ENCODE measurements at places on chromosomes 16 and 17.

- no peak for ATAC-seq
Observed at GRCh38 chr16:54048586-54049495, 237.7 kb downstream of the IRX3 start.

- peak; percentile 95 for ATAC-seq
Observed at GRCh38 chr17:75012346-75013091, at the start of gene MRPL58. TSS of gene MRPL58 (plus strand) at chr17:75012670. CDS start at chr17:75012687, 17 bp downstream.

- ATAC-seq: no peak
Observed at GRCh38 chr16:70460737-70461261, 6.4 kb downstream of the FCSK start.

GRCh38 chr17:40857535-40857934 is 9.5 kb downstream of the KRT12 start:
- ATAC-seq: no peak

DNA sequence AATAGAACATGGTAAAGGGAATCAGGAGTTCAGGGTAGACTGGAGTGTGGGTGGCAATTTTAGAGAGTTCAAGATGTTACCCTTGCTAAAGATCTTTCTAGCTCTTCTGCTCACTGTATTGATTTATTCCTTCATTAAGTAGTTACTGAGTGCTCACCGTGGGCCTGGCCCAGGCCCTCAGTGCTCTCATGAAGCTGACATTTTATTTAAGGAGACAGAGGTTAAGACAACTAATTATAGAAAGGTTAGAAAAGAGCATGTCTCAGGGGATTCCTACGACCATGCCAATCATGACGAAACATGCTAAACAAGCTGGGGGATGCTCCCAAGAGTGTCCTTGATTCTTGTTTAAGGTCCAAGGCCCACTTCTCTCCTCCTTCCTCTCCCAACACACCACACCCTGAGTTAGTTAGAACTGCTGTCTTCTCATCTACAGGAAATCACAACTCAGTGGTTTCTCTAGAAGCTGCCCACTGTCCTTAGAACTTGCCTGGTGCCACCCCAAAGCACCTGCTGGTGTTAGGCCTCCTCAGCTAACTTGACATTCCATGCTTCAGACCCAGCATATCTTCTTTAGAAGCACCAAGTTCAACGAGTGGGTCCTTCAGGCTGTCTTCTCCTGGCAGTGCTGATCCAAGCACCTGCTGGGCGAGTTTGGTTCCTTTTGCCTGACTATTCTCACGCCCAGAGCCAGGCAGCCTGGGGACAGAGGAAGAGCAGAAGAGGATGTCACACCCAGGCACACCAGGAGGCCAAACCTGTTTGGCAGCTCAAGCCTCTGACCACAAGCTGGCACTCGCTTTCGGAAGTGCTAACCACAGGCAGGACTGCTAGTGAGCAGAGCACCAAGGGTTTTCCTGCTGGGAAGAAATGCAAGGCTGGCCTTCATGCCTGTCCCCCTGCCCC is 79.0 kb downstream of the GAS7 start:
- peak; percentile 58 for ATAC-seq

DNA sequence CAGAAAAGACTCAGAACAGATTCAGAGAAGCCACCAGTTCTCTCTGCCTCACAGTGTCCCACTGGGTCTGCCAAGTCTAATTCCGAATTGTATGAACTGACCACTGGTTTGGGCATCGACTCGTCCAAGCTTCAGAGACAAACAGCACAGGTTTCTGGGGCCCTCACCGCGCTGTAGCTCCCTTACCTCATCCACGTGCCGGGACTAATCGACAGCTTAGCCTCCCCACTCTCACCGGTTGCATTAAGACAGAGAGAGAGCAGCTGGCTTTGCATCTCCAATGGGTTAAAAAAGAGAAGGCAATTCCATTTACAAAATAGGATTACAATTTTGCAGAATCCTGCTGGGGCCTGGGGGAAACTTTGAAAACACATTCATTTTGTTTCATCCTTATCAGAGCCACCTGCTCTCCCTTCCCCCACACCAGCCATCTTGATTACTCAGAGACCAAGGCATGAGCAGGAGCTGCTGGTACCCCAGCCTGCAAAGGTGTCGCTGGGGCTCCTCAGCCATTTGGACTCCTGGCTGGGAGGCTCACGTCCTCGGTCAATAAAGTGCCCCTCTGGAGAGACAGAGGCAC is 95.3 kb upstream of the RPL38 start:
- ATAC-seq: no peak

DNA sequence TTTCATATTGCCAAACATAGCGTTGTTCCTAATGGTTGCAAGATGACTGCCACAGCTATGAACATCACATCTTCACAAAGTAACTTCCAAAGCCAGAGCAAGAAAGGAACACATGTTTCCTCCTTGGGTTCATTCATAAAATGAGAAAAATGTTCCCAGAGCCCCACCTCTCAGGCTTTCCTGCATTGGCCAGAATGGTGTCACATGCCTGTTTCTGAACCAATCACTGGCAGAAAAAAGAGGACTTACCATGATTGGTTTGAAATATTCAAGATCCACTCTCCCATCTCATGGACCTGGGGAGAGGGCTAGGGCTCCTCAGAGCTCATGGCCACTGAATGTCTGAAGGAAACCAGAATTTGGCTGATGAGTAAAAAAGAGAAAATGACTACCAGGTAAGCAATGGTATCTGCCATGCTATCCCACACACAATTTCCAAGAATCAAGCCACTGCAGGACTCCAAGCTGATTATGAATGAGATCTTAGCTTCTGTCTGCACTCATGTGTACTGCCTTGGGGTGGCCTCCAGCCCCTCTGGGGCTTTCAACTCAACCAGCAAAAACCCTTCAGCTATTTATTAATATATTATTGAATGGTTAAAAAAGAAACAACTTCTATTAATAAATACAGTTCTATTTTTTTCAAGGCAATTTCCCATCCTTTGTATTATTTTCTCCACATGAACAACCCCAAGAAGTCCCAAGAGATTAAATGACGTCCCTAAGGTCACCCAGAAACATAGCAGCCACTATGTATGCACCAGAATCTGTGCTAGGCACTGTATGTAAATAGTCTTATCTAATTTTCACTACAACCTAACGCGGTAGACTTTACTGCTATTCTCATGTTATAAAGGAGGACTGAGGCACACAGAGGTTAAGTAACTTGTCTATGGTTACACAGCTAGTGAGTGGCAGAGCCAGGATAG is 61.4 kb upstream of the TMC5 start:
- peak; percentile 81 for ATAC-seq

GRCh38 chr17:1431631-1432104 is 24.4 kb downstream of the CRK start:
- ATAC-seq: no peak

DNA sequence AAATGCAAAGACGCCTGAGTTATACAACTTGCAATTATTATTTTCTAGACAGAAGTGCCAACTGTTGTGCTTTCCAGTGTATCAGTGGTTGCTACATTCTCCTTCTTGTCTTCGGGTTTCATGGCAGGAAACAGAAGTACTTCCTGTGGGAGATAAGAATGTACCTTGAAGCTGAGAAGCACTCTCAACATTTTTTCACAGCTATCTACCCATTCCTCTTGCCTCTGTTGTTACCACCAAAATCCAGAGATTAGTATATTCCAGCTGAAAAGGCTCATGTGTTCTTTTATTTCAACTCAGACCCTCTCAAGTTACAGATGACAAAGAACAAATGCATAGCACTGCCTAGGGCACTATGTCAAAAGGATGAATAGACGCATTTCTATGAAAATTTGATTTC is 4.8 kb upstream of the ADAT1 start:
- no peak for ATAC-seq

- ATAC-seq: no peak
Observed at GRCh38 chr17:44065668-44066203, 735 bp downstream of the LSM12 start.

DNA sequence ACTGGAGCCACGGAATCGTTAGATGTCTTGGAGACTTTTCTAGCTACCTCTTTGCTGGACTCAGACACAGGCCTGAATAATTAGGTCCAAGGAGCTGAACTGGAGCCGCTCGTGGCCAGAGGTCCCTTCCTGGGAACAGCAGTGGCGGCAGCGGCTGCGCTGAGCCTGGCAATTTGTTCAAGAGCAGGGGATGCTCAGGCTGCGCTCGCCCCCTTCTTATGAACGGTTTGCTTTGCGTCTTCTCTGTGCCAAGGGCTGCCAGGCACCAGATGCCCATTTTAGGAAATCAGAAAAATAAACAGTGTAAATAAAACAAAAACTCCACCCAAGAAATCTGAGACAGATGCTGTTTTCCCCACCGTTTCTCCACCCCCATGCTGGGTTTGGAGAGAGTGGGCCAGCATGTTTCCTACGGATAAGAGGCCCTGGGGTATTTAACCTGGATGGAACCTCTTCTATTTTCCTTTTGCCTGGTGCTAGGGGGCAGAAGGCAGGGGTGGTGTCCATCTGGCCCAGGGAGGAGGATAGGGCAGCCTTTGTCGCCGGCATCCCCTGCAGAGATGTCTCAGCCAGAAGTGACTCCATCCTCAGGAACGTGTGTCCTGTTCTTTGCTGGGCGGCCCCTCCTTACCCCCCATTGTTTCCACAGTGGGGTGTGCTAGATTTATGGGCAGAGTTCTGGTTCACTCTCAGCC is 163.4 kb downstream of the SEC14L1 start:
- ATAC-seq: no peak

DNA sequence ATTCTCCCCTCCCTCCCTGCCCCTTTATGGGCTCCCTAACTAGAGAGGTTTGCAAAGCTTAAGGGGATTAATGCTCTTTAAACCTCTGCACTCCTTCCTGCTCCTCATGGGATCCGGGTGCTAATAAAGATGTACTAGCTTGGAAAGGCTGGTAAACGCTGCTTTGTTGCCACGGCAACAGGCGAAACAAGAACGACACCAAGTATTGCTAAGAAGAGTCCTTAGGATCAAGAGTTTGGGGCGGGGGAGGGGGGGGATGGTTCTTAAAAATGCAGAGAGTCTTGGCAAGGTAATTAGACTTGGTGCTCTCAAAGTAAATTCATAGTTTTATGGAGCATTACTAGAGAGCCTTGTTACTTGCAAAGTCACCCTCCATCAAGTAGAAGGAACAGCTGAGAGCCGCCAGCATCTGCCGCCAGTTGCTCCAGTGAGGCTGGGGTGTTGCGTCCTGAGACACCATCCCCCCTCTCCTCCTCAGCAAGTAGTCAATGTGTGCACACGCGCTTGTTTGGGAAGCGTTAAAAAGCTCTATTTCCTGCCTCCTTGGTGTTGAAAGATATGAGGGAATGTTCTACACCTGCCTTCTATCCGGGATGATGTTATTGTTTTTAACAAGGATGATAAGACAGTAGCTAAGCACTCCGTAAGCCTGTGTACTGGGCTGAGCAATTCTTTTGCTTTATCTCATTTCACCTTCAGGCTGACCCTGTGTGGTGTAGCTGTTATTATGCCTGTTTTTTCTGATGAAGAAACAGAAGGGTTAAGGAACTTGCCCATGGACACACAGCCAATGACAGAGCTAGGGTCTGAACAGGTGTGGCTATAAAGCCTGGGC is 190.9 kb downstream of the CCDC182 start:
- ATAC-seq: no peak

DNA sequence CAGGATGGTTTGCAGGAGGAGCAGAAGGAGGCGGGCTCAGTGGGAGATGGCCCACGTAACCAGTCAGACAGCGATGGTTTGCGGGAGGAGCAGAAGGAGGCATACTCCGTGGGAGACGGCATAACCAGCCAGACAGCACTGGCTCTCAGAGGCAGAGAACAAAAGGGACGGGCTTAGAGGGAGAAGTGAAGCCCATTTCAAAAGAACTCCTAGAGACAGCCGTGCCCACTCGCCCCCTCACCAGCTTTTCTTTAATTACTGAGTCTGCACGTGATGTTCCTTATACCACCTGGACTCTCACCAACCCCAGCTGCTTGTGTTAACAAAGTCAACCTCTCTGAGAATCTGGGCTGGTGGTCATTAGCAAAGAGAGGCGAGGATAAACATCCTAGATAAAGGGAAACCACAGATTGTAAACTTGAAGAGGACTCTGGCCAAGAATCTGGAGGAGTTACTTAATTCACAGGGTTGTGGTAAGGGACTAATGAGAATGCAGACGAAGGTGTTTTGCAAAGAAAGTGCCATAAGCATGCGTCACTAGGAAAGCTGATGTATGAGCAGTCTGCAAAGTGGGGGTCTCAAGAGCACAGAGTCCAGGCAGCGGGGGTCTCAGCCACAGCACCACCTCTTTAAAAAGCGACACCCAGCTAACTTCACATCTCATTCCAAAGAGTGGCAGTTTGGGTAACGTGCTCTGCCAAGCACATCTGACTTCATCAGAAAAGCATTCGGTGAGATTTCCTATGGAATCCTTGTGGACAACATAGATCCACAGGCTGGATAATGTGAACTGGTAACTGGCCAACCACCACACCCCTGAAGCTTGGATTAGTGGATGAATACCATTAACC is 51.7 kb downstream of the NXN start:
- no peak for ATAC-seq

DNA sequence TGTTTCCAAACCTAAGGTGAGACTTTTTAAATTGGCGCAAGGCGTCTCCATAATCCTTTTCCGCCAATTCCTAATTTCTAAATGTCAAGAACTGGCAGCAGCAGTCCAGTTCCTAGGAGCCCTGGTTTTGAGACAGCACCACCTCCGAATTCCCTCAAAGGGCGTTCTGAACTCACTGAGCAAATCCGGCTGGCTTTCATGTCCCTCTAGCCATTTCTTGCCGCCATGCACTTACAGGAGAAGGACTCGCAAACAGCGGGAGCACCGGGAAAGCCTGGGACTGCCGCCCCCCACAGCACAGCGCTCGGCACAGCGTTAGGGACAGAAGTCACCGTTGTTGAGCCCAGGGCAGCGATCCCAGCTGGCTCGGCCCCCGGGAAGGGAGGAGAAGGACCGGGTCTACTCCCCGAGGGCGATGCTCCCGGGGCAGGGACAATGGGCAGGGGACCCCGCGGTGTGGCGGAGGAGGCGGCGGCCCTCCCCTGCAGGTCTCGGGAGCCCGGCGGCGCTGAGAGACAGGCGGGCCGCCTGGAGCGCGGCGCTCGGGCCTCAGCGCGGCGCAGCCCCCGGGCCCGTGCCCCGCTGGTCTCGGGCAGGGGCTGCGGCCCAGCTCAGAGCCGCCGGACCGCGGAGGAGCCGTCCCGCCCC is 545 bp downstream of the ARHGAP17 start:
- peak; percentile 56 for ATAC-seq

- ATAC-seq: no peak
Observed at GRCh38 chr16:6381896-6382295, 950.7 kb upstream of the RBFOX1 start.

- ATAC-seq: peak; percentile 10
Observed at GRCh38 chr16:85462714-85463611, 150.2 kb upstream of the GSE1 start.

- no peak for ATAC-seq
Observed at GRCh38 chr17:45336390-45337182, 19.8 kb upstream of the MAP3K14 start.

- ATAC-seq: no peak
Observed at GRCh38 chr16:51757124-51757470, 606.0 kb upstream of the SALL1 start.

GRCh38 chr16:73125850-73126524 is 78.1 kb upstream of the ZFHX3 start:
- no peak for ATAC-seq

GRCh38 chr16:17723531-17724134 is 252.9 kb upstream of the XYLT1 start:
- ATAC-seq: no peak

Data from stimulated activated memory B cell treated with anti-CD40 and anti-IgM and Interleukin-4, amounts not matched to agents 10 μg/mL and 1 μg/mL and 100 μg/mL, for 72 hours (primary cell).